ENCODE measurements at places on chromosomes 3 and 15. TPM values are rescaled to one million over a fixed set of nuclear protein-coding genes. Genes with fewer than 3 reads are reported as not detected.

DNA sequence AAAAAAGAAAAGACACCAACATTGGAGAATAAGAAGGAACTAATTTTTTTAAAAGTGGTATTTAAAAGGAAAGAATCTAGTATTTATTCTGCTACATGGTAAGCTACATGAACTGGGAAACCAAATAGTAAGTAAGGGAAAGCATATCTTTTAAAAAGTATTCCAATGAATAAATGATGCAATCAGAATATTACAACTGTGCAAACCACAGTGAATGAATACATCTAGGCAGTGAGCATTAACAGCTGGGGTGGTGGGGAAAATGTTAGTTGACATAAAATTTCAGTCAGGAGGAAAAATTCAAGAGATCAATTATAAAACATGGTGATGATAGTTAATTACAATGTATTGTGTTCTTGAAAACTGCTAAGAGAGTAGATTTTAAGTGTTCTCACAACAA lies 16.9 kb downstream of the ICE2 start:
- no peak for DNase-seq

DNA sequence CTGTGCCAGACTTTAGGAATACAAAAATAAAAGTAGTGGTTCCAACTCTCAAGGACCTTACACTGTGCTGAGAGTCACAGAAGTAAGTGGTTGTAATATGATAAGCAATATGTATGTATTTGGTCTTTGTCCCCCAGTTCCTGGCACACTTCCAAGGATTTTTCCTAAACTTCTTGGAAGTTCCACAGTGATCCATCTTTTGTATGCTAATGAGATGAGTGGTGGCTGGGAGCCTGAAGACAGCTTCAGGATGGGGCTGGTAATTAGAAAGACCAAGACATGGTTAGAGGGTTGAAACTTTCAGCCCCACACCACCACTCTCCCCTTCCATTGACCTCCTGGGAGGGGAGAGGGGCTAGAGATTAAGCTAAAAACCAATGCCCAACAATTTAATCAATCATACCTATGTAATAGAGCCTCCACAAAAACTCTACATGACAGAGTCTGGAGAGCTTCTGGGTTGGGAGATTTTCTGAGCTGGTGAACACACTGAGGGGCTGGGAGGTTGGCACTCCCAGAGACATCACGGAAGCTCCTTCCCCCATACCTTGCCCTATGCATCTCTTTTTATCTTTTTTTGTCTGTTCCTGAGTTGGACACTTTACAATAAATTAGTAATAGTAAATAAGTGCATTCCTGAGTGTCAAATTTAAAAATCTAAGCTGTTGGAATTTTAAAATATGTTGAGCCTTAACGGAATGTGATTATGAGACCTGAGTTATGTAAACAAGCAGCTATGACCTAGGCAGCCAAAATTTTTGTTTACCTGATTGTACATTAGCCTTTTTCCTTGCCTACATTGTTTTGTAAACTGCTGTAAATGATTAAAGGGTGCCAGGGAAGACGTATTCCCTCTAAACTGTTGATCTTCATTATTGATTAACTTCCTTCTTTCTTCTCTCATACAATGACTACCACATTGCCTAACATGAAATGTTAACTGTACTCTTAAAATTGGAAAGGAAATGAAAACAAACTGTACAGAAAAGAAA lies 24.3 kb downstream of the CD200R1L start:
- no peak for DNase-seq

DNA sequence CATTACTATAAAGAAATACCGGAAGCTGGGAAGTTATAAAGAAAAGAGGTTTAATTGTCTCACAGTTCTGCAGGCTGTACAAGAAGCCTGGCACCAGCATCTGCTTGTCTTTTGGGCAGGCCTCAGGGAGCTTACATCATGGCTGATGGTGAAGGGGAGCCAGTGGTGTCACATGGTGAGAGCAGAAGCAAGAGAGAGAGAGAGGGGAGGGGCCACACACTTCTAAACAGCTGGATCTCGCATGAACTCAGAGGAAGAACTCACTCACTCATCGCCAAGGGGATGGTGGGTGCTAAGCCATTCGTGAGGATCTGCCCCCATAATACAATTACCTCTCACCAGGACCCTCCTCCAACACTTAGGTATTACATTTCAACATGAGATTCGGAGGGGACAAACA lies 51.8 kb upstream of the ANKRD34C start:
- no peak for DNase-seq

Gene CCDC39
- not detected for total RNA-seq

GRCh38 chr3:187165144-187165543 lies 25.8 kb upstream of the RPL39L start:
- peak; percentile 26 for DNase-seq

Gene FILIP1L
- total RNA-seq, result 17.7 TPM

Gene IFRD2
- 92.6 TPM for total RNA-seq

DNA sequence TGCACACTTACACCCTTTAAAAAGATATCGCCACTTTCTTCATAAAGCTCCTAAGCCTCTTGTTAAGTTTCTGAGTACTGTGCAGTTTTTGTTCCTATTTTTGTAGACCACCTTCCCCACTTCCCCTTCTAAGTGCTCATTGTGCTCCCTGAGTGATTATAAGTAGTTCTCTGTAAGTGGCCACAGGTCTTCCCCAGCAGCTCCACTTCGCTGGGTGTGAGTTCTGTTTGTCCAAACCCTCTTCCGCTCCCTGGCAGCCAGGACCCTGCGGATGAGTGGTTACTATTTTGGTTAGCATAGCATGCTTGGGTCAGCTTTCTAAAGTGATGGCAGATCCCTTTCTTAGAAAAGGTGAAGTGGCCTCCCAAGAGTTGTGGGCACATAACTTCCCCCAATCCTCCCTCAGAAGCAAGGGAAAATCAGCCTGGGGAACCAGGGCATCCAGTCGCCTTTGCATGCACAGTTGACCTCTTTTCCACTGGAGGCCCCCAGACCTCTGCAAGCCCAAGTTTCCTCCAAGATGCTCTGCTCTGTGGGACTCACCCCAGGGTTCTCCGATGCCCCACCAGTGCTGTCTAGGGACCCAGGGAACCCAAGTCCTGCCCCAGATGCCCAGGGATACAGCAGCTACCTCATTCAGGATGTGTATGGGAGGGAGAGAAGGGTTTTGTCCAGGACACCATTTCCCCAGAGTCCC lies 69.6 kb downstream of the ATP10A start:
- no peak for DNase-seq

GRCh38 chr3:140568842-140569520 lies 108.9 kb upstream of the TRIM42 start:
- DNase-seq, result peak; percentile 92

GRCh38 chr3:20256144-20256543 lies 70.1 kb upstream of the SGO1 start:
- no peak for DNase-seq

- DNase-seq, result no peak
These were observed 208.7 kb upstream of the CDIN1 start for GRCh38 chr15:36370731-36371112.

GRCh38 chr15:28020644-28021043 lies 78.5 kb downstream of the OCA2 start:
- peak; percentile 60 for DNase-seq

Gene CSPG5
- 0.63 TPM for total RNA-seq

Gene TMEM40
- total RNA-seq, result not detected

DNA sequence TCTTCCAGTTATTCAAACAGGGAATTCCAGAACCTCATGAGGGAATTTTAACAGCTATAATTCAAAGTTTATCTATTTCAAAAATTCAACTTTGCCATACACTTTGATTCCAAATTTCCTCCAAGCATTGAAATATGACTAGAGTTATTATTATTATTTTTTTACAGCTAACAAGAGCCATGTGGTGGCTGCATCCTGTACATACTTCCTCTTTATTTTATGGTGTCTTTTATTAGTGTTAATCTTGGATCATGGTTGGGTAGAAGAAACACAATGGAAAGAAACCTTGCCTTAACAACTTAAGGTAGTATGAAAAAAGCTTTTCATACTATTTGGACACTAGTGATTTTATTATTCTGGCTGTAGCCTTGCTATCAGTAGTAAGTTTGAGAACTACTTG lies 52.7 kb downstream of the TFG start:
- no peak for DNase-seq

- DNase-seq, result no peak
These were observed 15.1 kb downstream of the PDZRN3 start for GRCh38 chr3:73609655-73610054.

Gene SPATA12
- total RNA-seq, result not detected

Gene ACAN
- 0.25 TPM for total RNA-seq

- DNase-seq, result no peak
These were observed 537.3 kb downstream of the EPHA3 start for GRCh38 chr3:89644716-89645115.

DNA sequence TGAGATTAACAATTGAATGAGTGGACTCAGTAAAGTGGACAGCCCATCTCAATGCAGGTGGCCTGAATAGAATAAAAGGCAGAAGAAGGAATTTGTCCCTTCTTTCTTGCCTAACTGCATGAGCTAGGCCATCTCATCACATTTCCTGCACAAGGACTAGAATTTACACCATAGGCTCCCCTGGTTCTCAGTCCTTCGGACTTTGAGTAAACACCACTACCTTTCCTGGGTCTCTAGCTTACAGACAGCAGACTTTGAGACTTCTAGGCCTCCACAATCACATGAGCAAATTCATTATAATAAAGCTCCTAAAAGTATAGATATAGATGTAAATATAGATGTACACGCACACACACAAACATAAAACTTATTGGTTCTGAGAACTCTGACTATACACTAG lies 28.3 kb downstream of the MTHFS start:
- no peak for DNase-seq

DNA sequence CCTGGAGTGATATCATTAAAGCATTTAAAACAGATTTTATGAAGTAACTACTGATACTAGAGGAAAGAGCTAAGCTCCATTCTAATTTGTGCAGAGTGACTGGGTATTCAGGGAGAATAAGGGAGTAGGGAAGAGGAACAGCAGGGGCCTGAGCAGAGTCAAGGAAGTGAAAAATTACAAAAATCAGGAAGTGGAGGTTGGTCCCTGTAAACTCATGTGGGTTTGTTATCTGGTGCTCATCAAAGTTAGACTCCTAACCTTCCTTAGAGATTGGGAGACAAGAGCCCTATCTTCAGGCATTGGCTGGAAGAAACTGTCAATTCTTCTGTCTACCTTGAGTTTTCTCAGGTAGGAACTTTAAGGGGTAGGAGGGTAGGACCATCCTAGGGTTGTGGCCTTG lies 82.5 kb downstream of the NEK11 start:
- DNase-seq, result no peak

Gene SAMMSON
- 0.59 TPM for total RNA-seq

DNA sequence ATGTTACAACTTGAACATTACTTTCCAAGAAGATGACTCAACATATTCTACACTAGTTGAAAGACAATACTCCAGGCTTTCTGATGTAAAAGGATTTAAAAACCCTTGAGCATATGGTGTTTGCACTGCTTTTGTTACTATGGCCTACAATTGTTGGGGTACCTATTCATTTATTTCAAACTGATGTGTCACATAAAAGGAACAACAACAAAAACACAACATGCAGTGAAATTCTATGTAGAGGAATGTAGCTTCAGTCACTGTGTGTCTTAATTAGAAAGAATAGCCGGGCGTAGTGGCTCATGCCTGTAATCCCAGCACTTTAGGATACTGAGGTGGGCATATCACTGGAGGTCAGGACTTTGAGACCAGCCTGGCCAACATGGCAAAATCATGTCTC lies 1.6 kb downstream of the SPATA16 start:
- DNase-seq, result no peak

GRCh38 chr3:144351011-144351410 lies 379.4 kb downstream of the DIPK2A start:
- DNase-seq, result no peak

DNA sequence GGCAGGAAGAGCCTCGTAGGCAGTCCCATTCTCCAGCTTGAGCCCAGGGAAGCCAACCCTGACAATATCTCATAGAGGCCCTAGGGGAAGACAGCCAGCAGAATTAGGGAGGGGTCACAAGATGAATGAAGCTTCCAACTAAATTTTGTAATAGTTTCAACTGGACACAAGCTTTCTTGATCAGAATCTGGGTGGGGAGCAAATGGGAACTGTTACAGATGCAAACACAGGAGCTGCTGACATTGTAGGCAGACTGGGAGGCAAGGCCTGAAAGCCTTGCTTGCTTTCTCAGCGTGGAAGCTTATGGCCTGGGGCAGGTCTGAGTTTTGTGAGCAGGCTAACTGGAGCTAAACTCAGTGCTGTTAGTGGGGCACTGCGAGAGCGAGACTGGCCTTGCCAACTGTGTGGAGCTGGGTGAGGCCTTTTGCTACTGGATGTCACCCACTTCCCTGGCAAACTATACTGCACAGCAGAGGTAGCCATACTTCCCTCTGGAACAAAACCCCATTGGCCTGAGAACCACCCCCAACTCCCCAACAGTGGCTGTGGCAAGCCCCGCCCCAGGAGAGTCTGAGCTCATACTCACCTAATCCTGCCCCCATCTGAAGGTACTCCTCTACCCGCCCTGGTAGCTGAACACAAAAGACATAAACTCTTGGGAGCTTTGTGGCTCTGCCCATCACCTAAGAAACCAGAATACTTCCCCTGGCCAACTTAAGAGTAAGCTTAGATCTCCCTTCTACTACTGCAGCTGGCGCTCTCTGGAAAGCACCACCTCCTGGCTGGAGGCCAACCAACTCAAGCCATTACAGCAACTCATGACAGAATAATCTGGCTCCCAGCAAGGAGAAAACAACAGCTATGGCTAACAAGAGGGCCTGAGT lies 42.9 kb downstream of the CFAP20DC start:
- peak; percentile 77 for DNase-seq

DNA sequence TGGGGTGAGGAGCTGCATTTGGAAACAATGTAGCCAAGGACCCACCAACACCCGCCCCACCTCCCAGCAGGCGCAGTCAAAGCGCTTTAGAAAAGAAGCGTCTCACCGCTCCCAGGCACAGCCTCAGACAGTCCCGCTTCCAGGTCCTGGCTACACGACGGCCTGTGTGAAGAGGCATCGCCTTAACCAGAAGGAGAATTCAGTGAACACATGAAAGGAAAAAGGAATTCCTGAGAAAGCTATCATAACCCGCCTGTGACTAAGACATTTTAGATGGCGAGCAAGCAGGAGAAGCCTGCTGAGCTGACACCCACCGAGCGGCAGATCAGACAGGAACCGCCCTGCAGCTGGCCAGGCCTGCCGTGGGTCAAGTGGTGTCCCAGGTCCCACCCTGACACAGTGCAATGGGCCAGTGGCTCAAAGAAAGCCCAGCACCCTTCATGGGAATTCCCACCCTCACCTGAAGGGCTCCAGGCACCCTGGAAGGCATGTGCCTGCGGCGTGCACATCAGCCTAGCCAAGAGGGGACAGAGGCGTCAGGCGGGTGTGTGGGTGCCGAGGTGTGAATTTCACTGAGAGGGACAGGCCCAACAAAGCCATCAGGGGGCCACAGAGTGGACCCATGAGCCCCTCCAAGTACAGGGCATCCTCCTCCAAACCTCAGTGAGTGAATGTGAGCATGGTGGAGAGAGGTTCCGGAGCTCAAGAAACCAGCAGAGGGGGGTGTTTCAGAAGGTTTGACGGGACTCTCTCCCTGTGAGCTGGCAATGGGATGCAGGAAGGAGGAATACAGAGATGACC lies 144.8 kb downstream of the NSMCE3 start:
- DNase-seq, result no peak

Gene ALG1L2
- 1.7 TPM for total RNA-seq

Gene REC114
- total RNA-seq, result not detected

- DNase-seq, result no peak
These were observed 1178.8 kb downstream of the ZPLD1 start for GRCh38 chr3:103613397-103614156.
